Stimulated activated CD8-positive, alpha-beta memory T cell treated with anti-CD3 and anti-CD28 coated beads, Interleukin-7, amount 100 ng/mL, for 1 hour (primary cell): ENCODE measurements at places on chromosomes 11 and 22.
A peak's percentile ranks its signal among the peaks of the same experiment; 100 is the strongest.

- DNase-seq = no peak
Observed at GRCh38 chr11:6414874-6415328, 4.0 kb downstream of the APBB1 start.

- no peak for DNase-seq
Observed at GRCh38 chr11:79508461-79508860, 67.6 kb upstream of the TENM4 start.

DNA sequence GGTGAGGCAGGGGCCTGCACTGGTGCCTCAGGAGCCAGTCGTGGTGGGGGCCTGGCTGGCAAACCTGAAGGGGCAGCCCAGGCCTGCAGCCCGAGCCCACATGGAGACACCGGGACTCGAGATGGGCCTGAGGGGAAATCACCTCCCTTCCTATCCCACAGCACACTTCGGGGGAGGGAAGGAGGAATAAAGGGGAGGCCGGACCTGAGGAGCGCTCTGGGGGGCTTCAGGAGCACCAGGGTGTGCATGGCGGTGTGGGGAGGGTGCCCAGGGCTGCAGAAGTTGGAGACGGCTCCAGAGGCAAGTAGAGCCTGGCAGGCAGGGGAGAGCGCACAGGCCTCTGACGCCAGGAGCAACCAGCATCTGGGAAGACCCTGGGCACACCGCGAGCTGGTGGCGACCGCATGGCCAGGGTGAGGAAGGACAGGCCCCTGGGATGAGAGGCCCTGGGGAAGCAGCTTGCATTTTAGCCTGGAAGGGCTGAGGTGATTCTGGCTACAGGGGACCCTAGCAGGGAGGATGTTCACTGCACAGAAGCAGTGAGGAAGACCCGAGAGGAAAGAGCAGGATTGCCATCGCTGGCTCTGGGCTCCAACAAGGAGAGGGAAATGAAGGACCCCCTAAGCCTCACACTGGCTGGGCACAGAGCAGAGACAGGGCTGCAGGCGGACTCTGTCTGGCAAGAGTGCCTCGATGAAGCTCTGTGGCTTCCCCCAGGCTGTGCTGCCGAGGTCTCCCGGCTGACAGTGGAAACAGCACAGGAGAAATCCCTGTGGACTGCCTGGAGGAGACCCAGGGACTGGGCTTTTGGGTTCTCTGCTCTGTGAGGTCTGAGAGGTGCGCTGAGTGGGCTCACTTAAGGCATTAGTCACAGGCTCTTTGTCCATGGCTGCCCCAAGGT is 457.7 kb downstream of the BRD1 start:
- no peak for DNase-seq

DNA sequence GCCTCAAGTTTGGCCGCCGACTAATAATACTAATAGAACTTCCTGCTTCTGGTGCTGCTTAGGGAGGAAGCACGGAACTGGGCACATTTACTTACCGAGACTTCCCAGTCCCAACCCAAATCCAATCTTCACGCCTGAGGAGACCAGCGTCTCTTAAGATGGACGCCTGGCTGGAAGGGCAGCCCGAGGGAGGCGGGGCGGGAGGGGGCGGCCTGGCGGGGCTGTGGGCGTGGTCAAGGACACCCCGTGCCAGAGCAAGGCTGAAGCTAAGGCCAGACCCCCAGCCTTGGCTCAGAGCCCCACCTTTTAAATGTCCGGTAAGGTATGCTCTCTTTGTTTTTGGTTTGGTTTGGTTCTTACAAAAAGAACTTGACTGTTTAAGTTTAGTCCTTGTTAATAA is at the start of gene GDPD4:
TSS of gene GDPD4 (minus strand) at position 177 of the 400 bp plus-strand sequence. CDS start 16,549 bp downstream, outside the sequence.
- DNase-seq = no peak

DNA sequence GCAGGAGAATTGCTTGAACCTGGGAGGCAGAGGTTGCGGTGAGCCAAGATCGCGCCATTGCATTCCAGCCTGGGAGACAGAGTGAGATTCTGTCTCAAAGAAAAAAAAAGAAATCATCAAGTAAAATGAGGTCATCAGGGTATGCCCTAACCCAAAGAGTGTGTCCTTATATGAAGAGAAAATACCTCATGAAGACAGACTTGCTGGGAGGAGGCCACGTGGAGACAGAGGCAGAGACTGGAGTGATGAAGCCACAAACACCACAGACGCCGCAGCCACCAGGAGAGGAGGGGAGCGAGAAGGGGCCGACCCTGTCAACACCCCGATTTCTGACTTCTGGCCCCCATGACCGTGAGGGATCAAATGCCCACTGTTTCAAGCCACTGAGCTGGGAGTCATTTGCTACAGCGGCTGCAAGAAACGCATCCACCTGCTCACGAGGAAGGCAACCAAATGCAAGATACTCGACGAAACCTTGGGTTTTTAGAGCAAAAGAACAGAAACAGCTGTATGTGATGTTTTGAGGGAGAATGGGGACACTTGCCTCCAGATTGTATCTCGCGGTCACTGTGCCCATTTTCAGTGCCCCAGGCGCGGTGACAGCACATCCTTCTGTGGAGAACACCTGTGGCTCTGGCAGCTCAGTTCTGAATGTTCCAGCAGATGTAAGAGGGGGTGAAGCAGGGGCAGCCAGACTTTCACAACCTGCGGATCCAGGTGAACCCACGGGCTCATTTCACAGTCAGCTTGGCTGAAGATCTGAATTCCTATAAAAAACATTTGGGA is 1317.2 kb downstream of the TBC1D22A start:
- DNase-seq = no peak

DNA sequence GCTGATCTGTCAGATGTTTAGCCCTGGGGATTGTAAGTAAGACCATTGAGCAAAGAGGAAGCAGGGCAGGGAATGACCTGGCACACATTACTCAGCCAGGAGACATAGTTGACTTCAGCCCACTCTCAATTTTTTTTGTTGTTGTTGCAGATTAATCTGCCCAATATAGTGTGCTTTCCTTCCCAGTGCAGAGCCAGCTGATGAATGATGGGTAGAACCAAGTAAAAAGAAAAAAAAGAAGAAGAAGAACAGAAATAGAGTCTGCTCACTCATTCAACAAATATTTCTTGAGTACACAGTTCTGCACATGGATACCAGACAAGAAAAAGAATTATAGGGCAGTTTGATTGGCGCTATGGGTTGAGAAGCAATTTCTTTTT is 292.7 kb downstream of the ETS1 start:
- DNase-seq = no peak

- no peak for DNase-seq
Observed at GRCh38 chr11:72309074-72309598, 65.2 kb upstream of the PHOX2A start.

GRCh38 chr11:68193018-68193417 is 20.1 kb downstream of the KMT5B start:
- DNase-seq = no peak

DNA sequence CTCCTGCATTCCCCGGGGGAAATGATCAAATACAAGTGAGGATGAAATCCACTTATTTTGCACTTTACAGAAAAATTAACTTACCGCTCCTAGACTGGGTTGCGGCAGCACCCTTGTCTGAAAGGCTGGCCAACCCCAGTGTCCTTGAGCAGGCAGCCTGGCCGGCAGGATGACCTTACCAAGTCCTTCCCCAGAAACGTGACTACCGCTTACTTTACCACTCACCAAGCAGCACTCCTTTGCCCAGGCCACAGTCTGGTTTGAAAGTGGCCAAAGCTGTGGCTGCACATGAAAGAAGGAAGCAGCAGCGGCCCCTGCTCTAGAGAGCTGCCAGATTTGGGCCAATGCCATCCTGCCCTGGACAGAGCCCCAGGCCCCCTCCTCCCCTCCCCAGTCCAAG is 20.3 kb downstream of the MYH9 start:
- no peak for DNase-seq

GRCh38 chr11:101511065-101511464 is 72.7 kb downstream of the TRPC6 start:
- DNase-seq = no peak

GRCh38 chr11:10645212-10645795 is 48.3 kb downstream of the IRAG1 start:
- no peak for DNase-seq

GRCh38 chr22:37018815-37019308 is 385 bp downstream of the TST start:
- no peak for DNase-seq

- DNase-seq = no peak
Observed at GRCh38 chr11:34050581-34051348, 766 bp upstream of the CAPRIN1 start.

DNA sequence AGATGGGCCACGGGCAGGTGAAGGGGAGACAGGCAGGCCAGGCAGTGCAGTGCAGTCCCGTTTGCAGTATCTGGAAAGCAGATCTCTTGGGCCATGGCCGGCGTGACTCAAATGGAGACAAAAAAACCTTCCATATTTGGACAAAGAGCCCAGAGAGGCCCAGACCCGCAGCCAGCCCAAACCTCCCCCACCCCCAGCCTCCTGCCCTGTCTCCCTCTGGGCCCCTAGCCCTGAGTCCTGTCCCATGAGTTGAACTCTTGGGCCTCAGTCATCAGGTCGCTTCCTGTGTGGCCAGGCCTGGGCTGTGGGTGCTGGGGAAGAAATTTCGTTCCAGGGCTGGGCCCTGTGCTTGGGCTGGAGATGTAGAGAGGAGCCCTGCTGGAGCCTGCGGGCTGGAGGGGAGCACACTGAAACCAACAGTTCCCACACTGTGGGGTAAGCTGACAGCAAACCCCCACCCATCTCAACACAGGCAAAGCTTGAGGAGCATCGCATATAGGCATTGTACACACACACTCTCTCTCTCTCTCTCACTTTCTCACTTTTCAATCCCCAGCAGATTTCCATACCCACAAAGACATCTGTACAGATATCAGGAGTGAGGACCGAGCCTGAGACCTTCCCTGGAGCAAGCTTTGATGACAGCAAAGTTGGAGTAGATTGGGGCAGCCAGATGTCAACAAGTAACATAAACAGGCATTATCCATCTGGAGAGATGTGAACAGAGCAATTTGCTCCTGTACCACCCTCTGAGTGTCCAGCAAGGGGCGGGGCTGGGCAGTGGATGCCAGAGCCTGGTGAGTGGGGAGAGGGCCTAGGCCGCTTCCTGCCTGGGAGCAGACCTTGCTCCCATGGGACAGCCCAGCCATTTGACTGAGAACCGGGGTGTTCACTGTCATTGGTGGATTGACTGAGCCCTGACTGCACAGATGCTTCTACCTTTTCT is 17.2 kb downstream of the ARHGEF17 start:
- no peak for DNase-seq

- no peak for DNase-seq
Observed at GRCh38 chr22:20509344-20510047, 2.1 kb downstream of the MED15 start.

GRCh38 chr22:37021710-37022482 is 2.4 kb downstream of the MPST start:
- peak; percentile 15 for DNase-seq
